Activated T-helper 2 cell treated with anti-CD3 and anti-CD28 coated beads, Interferon-gamma antibody, Interleukin-2, Interleukin-4, amounts not matched to agents 10 μg/mL and 5 μg/mL and 100 μg/mL, durations not matched to agents 14 hours and 24 hours and 36 hours (primary cell): ENCODE measurements at places on chromosomes 6 and 20. TPM values are rescaled to one million over a fixed set of nuclear protein-coding genes. Genes with fewer than 3 reads are reported as not detected.

The SNAI1 gene
- 1.3 and 1.6 TPM in 2 replicates for total RNA-seq

The PBOV1 gene
- not detected in 2 replicates for total RNA-seq

The SUMO4 gene
- 7.7 and 7.8 TPM in 2 replicates for total RNA-seq

The KIF25 gene
- not detected in 2 replicates for total RNA-seq

The C6orf15 gene
- not detected in 2 replicates for total RNA-seq

The TTK gene
- 25.5 and 26.2 TPM in 2 replicates for total RNA-seq

The CD109 gene
- 24.4 and 26.1 TPM in 2 replicates for total RNA-seq

The STMN3 gene
- 6.5 and 7.1 TPM in 2 replicates for total RNA-seq

The FAXC gene
- 0.25 TPM in 1 of 2 replicates, not detected in the other for total RNA-seq

The CYP39A1 gene
- total RNA-seq, result not detected in 2 replicates

The DLL1 gene
- not detected in 2 replicates for total RNA-seq

The PSORS1C2 gene
- total RNA-seq, result not detected in 2 replicates

The SLCO4A1 gene
- 59.2 and 61.1 TPM in 2 replicates for total RNA-seq

The FRS3 gene
- total RNA-seq, result 4.7 and 5.8 TPM in 2 replicates

The GHRH gene
- total RNA-seq, result not detected in 2 replicates

The SMIM28 gene
- total RNA-seq, result not detected in 2 replicates

The RIPOR2 gene
- total RNA-seq, result 8.5 and 9.4 TPM in 2 replicates

The SLC35D3 gene
- total RNA-seq, result not detected in 2 replicates
